ENCODE measurements at places on chromosomes 3 and 15. TPM values are rescaled to one million over a fixed set of nuclear protein-coding genes. Genes with fewer than 3 reads are reported as not detected.

GOLGA6D gene
- not detected for total RNA-seq

ULK4 gene
- 21.0 TPM for total RNA-seq

FETUB gene
- not detected for total RNA-seq

GOLGA8G gene
- not detected for total RNA-seq

NEO1 gene
- 5.8 TPM for total RNA-seq

SHC4 gene
- total RNA-seq: 0.46 TPM

AMT gene
- 6.2 TPM for total RNA-seq

MOBP gene
- not detected for total RNA-seq

ALDH1A3 gene
- not detected for total RNA-seq

ACSBG1 gene
- total RNA-seq: not detected

RARB gene
- total RNA-seq: not detected

INSYN1 gene
- not detected for total RNA-seq

SLC27A2 gene
- 9.9 TPM for total RNA-seq

DNA sequence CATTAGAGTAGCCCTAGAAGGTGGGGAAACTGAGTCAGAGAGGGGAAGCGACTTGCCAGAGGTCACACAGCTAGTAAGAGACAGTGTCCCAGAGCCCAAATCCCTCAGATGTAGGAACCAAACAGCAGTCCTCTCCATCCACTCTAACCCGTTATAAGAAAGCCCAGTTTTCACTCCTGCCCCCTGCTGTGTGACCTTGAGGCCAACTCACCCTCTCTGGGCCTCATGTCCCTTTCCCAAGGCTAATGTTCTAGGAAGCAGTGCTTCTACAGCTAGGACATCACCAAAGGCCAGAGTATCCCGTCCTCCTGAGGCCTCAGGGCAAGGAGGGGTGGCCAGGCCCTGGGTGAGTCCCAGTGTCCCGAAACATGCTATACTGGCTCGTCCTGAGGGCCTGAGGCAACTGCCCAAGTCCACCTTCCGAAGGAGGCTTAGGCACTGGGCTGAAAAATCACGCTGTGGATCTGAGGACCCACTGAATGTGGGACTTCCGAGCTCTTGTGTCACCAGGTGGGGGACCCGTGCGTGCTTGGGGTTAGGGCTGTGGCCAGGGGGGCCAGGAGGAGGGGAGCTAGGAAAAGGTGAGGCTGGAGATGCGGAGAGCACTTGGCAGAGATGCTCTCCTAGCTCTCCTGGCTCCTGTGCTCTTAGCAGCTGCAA is 109.2 kb upstream of the SLC6A11 start:
- DNase-seq: no peak
- H3K27me3 ChIP-seq: peaks cover 68% of the 10 kb centered on the region
- peaks cover 8% of the 10 kb centered on the region for H3K4me1 ChIP-seq
- H3K4me3 ChIP-seq: no peak overlapping the region
- H3K27ac ChIP-seq: no peak overlapping the region
- H3K36me3 ChIP-seq: no peaks in the 10 kb centered on the region

GRCh38 chr3:127566833-127567232 is 23.7 kb downstream of the TPRA1 start:
- H3K4me1 ChIP-seq: no peaks in the 10 kb centered on the region
- H3K27me3 ChIP-seq: peaks cover 4% of the 10 kb centered on the region
- no peak overlapping the region for H3K27ac ChIP-seq
- peaks cover 6% of the 10 kb centered on the region for H3K36me3 ChIP-seq
- DNase-seq: no peak

GRCh38 chr15:97841558-97841957 is 118.9 kb upstream of the ARRDC4 start:
- no peak overlapping the region for H3K4me3 ChIP-seq
- no peaks in the 10 kb centered on the region for H3K36me3 ChIP-seq
- DNase-seq: no peak
- no peaks in the 10 kb centered on the region for H3K27me3 ChIP-seq
- H3K4me1 ChIP-seq: no peaks in the 10 kb centered on the region

DNA sequence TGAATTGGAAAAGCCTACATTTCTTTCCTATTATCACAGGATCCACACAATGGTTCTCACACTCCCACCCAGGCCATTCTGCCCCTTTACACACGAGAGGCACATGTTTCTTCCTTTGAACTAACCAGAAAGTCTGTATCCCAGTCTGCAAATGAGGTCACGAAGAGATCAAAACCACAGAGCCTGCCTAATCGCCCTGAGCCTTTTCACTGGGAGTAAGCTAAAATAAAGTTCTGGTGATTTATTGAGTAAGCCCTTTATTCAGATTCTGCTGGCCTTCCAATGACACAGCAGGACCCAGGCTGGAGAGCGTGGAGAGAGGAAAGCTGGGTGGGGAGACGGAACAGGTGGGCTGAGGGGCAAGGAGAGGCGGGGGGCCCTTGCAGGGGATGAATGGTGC is 78.7 kb downstream of the ATP1B3 start:
- no peak for DNase-seq
- H3K4me3 ChIP-seq: no peak overlapping the region
- peak overlapping the region; percentile 16 for H3K27ac ChIP-seq
- H3K4me1 ChIP-seq: peaks cover 4% of the 10 kb centered on the region
- H3K27me3 ChIP-seq: no peaks in the 10 kb centered on the region

DNA sequence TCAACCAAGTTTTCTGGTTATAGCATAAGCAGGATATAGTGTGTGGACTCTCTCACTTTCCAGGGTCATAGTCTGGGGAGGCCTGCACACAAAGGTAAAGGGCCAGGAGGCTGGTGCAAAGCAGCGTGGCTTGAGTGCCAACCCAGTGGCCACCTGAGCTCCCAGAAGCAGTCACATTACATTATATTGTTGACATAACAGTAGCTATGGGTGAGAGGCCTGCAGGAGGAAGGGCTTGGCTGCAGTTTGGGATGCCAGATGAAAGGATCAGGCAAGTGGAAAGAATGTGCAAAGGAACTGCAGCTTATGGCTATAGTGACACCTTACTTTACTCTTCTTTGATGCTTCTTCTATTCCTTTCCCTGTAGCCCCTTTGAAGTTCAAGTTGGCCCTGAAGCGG is 96.5 kb downstream of the FLNB start:
- no peaks in the 10 kb centered on the region for H3K27me3 ChIP-seq
- no peak overlapping the region for H3K4me3 ChIP-seq
- no peak for DNase-seq
- peaks cover 15% of the 10 kb centered on the region for H3K36me3 ChIP-seq
- H3K4me1 ChIP-seq: peaks cover 4% of the 10 kb centered on the region

GRCh38 chr3:24490151-24490550 is 4.5 kb downstream of the THRB start:
- no peaks in the 10 kb centered on the region for H3K36me3 ChIP-seq
- no peak for DNase-seq
- no peaks in the 10 kb centered on the region for H3K4me1 ChIP-seq

DNA sequence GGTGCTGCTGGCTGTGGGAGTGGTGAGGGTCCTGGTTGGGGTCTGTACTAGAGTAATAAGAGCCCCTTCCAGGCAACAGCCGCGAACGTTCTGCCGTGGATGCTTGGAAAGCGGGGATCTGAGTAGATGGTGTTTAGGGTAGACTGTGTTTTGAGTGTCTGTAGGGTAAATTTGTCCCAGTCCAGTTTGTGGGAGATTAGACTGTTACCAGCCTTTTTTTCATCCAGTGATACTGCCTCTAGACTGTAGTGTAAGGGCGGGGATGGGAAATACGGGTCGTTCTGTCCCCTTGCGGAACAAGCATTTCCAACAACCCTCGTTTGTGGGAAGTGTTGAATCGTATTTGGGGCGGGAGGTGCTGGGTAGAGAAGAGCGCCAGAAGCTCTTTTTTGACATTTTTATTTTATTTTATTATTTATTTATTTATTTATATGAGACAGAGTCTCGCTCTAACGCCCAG is 424 bp downstream of the HAUS2 start:
- peaks cover 30% of the 10 kb centered on the region for H3K36me3 ChIP-seq
- peak overlapping the region; percentile 98 for H3K27ac ChIP-seq
- H3K4me3 ChIP-seq: peak overlapping the region; percentile 95
- no peaks in the 10 kb centered on the region for H3K27me3 ChIP-seq

- peaks cover 57% of the 10 kb centered on the region for H3K27me3 ChIP-seq
- H3K4me3 ChIP-seq: no peak overlapping the region
Measured at GRCh38 chr3:186225603-186226002, 116.7 kb upstream of the ETV5 start.

DNA sequence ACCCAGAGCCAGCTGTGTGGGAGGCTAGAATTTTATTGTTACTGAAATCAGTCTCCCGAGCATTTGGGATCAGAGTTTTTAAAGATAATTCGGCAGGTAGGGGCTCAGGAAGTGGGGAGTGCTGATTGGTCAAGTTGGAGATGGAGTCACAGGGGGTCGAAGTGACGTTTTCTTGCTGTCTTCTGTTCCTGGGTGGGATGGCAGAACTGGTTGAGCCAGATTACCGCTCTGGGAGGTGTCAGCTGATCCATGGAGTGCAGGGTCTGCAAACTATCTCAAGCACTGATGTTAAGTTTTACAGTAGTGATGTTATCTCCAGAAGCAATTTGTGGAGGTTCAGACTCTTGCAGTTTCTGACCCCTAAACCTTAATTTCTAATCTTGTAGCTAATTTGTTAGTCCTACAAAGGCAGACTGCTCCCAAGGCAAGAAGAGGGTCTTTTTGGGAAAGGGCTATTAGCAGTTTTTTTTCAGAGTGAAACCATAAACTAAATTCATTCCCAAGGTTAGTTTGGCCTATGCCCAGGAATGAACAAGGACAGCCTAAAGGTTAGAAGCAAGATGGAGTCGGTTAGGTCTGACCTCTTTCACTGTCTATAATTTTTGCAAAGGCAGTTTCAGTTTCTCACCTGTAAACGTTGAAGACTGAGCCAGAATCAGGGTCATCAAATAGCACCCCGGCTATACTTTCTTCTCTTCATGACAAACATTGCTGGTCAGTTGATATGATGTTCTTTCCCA is 28.2 kb downstream of the FLNB start:
- peaks cover 52% of the 10 kb centered on the region for H3K4me1 ChIP-seq
- no peak for DNase-seq
- no peaks in the 10 kb centered on the region for H3K27me3 ChIP-seq
- H3K27ac ChIP-seq: no peak overlapping the region
- peaks cover 4% of the 10 kb centered on the region for H3K36me3 ChIP-seq

DNA sequence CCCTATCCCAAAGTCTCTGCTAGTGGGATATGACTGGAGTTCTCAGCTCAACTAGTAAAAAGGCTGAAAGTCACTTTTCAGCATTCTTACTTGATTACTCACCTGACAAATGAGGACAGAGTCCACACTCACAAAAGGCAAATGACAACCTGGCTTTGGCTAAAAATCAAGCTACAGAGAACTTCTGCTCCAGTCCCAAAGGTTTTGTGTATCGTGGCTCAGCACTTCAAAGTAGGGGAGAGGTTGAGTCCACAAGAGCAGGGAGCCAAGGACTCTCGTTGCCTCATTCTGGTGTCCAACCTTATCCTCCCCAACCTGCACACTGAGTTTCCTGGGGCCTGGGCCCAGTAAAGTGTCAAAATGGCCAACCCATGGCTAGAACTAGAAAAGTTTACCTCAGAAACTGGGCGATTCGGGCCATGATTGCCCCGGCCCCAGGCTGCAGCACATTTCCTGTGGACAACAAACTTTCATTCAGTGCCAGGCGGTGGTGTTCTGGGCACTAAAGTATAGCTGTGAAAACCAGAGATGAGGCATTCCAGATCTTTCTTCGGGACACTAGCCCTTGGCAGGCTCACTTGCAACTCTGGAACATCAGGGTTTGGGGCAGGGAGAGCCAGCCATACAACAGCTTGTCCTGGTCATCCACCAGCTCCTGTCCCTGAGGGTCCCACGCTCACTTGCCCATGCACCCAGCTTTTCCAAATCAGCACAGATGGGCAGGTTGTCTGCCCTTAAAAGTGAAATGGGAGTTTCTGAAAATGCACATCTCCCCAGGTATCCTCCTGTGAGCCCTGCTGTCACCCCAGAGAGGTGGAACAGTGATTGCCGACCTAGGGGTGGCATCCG is 3.1 kb downstream of the ACAA1 start:
- H3K4me1 ChIP-seq: peaks cover 46% of the 10 kb centered on the region
- peak overlapping the region; percentile 48 for H3K27ac ChIP-seq
- H3K27me3 ChIP-seq: no peaks in the 10 kb centered on the region
- H3K36me3 ChIP-seq: peaks cover 53% of the 10 kb centered on the region
- no peak overlapping the region for H3K4me3 ChIP-seq
- no peak for DNase-seq

- DNase-seq: no peak
- H3K4me3 ChIP-seq: no peak overlapping the region
- H3K4me1 ChIP-seq: no peaks in the 10 kb centered on the region
- no peak overlapping the region for H3K27ac ChIP-seq
- H3K36me3 ChIP-seq: peaks cover 29% of the 10 kb centered on the region
Measured at GRCh38 chr3:48881652-48882114, 17.0 kb downstream of the SLC25A20 start.

GRCh38 chr3:139601191-139601961 is 61.8 kb upstream of the RBP1 start:
- no peaks in the 10 kb centered on the region for H3K27me3 ChIP-seq
- no peak overlapping the region for H3K4me3 ChIP-seq
- no peaks in the 10 kb centered on the region for H3K4me1 ChIP-seq

- no peaks in the 10 kb centered on the region for H3K36me3 ChIP-seq
- H3K27me3 ChIP-seq: peaks cover 3% of the 10 kb centered on the region
- no peak overlapping the region for H3K4me3 ChIP-seq
Measured at GRCh38 chr3:127999509-128000106, 52.6 kb upstream of the SEC61A1 start.

GRCh38 chr3:151548195-151548594 is 87.3 kb upstream of the IGSF10 start:
- no peaks in the 10 kb centered on the region for H3K36me3 ChIP-seq
- H3K4me3 ChIP-seq: no peak overlapping the region
- H3K27me3 ChIP-seq: peaks cover 4% of the 10 kb centered on the region
- H3K27ac ChIP-seq: no peak overlapping the region
- H3K4me1 ChIP-seq: no peaks in the 10 kb centered on the region

DNA sequence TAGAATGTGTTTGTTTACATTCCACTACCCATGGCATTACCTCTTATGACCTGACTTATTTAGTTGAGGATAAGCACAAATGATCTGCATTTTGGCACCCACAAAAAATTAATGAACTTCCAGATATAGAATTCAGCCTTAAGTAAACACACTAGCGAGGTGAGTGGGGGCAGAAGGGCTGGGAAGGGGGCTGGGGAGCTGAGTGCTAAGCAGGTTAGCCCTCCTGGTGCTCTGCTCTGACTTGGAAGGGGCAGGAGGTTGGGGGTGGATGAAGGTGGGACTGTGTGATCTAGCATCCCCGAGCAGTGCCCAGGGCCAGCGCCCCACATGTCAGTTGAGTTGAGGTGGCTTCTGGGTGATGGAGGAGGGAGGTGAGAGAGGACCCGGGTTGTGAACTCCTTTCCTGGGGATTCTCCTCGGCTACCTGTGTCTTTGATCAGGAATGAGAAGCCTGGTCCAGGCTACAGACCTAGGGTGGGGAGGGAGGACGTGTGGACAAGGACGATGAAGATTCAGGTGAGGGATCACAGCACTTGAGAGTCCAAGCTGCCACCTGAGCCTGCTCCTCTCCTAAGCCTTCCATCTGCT is 178.6 kb upstream of the SMAD3 start:
- DNase-seq: no peak
- no peak overlapping the region for H3K4me3 ChIP-seq
- no peaks in the 10 kb centered on the region for H3K4me1 ChIP-seq
- peaks cover 5% of the 10 kb centered on the region for H3K27me3 ChIP-seq
- no peak overlapping the region for H3K27ac ChIP-seq

All from activated CD4-positive, alpha-beta T cell treated with anti-CD3 and anti-CD28 coated beads, Interleukin-2, amount 10 ng/mL, durations not matched to agents 7 days and 5 days (primary cell).